ENCODE measurements at places on chromosomes 1 and 21.
A peak's percentile ranks its signal among the peaks of the same experiment; 100 is the strongest.

- no peak for DNase-seq
These were observed 62.0 kb upstream of the HP1BP3 start for GRCh38 chr1:20849100-20849499.

GRCh38 chr21:16775076-16775475 lies 737.8 kb upstream of the CXADR start:
- no peak for DNase-seq

GRCh38 chr1:172951730-172952365 lies 98.9 kb downstream of the TNFSF18 start:
- DNase-seq = no peak

DNA sequence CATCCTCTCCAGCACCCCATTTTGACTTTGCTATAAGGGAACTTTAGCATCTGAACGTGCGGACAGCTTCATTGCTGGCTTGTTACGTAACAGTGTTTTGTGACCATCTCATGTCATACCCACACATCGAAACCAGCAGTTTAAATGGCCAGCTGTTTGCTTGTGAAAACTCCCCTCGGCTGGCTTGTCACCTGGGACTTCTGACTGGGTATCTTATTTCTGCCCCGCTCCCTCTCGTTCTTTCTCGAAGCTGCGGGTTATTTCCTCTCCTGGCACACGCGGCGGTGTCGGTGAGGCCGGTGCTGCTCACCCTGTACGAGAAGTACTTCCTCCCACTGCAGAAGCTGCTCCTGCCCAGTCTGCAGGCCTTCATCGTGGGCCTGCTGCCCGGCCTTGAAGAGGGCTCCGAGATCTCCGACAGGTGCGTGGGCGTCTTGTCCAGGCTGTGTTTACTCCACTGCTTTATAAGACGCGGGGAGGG lies 43.5 kb downstream of the DOP1B start:
- no peak for DNase-seq

- peak; percentile 61 for DNase-seq
These were observed 34.1 kb upstream of the BTG2 start for GRCh38 chr1:203271018-203271743.

GRCh38 chr1:53393325-53393792 lies 65.5 kb upstream of the LRP8 start:
- DNase-seq = peak; percentile 74

- no peak for DNase-seq
These were observed 15.3 kb downstream of the AK4 start for GRCh38 chr1:65163201-65163805.

DNA sequence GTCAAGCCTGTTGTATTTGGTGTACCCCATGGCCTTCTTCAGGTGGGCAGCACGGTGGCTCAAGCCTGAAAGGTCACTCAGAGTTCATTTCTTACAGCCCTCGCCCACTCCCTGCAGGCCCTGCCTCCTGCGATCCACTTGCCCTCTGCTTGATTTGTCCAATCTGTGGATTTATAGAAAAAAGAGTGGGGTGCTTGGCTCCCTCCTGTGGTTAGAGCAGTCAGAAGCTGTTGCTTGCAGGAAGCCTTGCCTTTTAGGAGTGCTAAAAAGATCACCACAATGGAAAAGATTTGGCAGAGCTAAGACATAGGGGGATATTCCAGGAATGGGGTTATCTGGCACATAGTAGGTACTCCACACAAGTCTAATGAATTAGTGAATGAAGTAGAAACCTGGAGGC lies 108.0 kb upstream of the TRABD2B start:
- DNase-seq = no peak

DNA sequence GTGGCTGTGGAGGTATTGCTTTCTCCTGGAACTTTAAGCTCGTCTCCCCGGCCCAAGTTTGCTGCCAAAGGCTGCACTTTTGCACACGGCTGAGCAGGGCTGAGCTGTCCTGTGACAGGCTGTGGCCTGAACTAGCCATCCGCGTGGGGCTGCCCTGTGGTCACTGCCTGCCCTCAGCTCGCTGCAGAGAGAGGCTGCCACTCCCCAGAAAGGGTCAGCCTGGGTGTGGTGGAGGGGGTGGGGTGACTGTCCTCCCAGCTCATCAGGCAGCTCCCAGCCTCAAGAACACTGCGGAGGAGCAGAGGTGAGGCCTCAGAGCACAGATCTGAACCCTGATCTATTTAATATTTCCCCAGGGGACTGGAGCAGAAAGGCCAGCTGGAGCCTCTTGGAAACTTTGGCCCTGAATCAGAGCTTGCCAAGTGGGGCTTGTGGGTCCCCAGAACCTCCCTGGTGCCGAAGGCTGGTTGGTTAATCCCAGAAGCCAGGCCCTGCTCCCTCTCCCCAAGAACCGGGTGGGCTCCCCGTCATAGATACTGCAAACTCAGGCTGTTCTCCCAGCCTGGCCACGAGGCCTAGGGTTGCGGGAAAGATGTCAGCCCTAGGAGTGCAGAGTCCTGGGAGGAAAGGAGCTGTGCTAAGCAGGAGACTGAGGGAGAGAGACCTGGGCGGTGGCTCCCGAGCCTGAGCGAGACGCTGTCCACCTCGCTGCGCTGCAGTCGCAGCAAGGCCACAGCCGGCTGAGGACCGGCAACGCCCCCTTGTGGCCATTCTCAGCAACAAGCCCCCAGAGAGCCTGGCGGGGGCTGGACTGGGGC lies 125.1 kb upstream of the IPO9 start:
- peak; percentile 86 for DNase-seq

- no peak for DNase-seq
These were observed 34.8 kb downstream of the CLCA1 start for GRCh38 chr1:86503406-86504136.

GRCh38 chr1:29945426-29945825 lies 709.1 kb downstream of the PTPRU start:
- DNase-seq = no peak

DNA sequence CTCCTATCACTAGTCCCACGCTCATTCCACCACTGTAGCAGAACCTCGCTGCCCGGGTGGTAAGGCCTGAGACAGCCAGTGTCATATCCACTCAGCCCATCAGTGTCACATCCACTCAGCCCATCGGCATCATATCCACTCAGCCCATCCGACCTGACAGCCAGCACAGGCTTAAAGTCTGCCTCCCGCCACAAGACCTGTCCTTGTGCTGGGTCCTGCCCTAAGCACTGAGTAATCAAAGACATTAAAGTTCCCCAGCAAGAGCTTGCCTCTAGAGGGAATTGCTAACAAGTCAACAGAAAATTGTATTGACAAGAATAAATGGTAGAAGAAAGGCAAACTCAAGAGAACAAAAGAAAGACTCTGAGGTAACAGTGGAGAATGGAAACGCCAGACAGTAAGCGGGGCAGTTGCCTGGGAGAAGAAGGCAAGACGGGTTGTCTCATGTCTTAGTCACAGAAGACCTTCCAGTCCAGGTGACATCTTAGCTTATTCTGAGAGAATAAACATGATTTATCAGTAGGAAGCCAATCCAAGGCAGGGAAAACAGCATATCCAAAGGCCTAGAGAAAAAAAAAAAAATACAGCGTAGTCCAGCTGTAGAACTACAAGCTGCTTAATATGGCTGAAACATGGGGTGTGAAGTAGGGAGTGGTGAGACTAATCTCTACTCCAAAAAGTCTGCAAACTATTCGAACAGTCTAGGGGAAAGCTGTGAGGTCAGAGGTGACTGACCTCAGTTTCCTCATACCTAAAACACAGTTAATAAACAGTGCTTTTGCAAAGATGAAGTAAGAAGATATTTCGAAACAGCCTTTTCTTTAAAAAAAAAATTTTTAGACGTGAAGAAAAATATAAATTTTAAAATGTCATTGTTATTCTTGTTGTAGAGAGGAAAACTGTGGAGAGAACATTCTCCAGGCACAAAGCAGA lies 1.1 kb downstream of the ITLN1 start:
- DNase-seq = no peak

DNA sequence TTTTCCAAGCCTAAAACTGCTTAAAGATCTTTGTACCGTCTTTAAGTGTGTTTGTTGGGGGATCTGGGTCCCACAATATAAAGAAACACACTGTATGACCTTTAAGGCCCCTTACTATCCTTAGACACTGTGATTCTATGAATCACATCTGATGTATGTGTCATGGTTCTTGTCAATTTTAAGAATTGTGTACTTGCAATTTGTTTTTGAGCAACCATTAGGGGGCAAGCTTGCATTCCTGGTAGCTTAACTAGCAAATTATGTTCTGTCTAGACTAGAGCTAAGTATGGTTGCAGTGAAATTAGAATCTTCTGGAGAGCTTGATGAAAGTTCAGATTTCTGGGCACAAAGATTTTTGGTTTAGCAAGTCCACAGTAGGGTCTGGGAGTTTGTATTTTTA lies 219.5 kb downstream of the TPR start:
- DNase-seq = no peak

DNA sequence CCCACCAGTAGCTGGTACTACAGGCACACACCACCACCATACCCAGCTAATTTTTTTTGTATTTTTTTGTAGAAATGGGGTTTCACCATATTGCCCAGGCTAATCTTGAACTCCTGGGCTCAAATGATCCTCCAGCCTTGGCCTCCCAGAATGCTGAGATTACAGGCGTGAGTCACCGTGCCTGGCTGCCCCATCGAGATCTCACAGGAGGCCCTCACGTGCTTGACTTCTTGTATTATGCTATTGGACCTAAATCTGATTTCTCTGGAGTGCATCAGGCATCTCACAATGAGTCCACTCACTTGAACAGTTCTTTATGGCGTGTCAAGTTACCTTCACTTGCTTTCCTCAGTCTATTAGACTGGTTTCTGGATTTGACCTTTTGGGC lies 9.3 kb upstream of the RSRP1 start:
- DNase-seq = no peak

- no peak for DNase-seq
These were observed 21.8 kb downstream of the AJAP1 start for GRCh38 chr1:4676253-4676652.

- no peak for DNase-seq
These were observed 8.0 kb upstream of the GUCA2A start for GRCh38 chr1:42172381-42173133.

DNA sequence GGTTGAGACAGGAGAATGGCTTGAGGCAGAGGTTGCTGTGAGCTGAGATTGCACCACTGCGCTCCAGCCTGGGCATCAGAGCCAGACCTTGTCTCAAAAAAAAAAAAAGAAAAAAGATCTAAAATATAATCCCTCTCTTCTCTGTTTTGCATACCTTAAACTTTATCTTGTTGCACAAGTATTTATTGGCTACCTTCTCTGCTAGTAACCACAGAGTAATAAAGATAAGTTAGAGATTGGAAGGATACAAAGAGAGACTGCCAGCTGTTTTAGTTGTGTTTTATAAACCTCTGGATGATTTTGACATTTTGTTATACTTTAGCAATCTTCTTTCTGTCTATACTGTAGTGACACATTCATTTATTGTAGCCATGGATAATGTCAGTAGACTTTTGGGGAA lies 27.7 kb downstream of the AGO3 start:
- DNase-seq = no peak

GRCh38 chr1:210728437-210729149 lies 399.9 kb downstream of the HHAT start:
- DNase-seq = no peak

GRCh38 chr1:183562701-183563100 lies 27.6 kb downstream of the NCF2 start:
- no peak for DNase-seq

- no peak for DNase-seq
These were observed 54.5 kb upstream of the PPM1J start for GRCh38 chr1:112769611-112770010.

DNA sequence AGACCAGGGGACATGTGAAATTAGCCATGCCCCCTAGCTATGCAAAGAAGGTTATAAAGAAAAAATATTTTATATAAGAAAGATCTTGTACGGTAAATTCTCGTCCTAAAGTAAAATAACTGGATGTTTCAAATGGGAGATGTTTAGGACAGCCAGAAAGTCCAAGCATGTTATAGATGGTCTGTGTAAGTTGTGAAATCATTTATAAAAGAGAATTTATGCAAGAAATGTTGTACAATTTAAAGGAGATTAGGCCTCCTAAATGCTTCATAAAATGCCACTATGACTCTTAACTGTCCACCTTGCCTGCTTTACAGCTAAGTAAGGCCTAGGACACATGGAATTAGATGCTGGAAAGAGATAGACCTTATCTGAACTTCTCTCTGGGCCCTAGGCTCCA lies 118.1 kb upstream of the POGK start:
- no peak for DNase-seq

DNA sequence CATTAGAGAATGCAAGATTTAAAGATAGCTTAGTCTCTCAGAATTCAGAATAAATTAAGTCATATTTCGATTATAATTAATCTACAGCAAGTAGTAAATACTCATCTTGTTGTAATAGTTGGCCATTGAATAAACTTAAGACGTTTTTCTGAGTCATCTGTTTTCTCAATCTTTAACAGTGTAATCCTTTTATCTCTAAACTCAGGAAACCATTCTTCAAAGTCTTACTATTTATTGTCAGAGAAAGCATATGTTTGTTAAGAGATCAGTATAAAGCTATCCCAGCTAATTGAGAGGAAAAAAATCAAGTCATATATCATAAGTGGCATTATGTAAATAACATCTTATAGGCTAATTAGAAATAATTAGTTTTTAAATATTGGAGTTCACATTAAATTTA lies 201.2 kb upstream of the ADAMTS5 start:
- DNase-seq = no peak

DNA sequence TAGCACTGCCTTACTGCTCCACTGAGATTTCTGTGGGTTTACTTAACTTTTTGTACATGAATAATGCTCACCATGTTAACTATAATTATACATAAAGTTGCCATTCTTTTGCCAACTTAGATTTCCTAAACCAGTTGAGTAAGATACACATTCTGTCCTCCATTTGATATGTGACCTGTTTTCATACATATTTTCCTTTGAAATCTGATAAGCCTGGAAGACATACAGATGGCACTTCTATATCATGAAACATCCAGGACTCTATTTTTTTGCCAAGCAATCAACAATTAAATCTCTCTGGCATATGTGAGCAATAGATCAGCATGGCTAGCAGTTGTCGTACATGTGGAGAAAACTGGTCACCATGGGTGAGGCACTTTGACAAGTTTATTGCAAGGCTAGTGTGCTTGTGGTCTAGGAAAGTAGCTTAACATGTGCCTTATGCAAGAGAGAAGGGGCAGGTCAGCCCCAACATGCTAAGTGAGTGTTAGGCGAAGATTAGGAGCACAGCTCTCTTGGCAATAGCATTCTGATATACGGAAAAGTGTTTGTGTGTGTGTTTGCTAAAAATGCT lies 14.2 kb downstream of the PRRX1 start:
- DNase-seq = no peak

DNA sequence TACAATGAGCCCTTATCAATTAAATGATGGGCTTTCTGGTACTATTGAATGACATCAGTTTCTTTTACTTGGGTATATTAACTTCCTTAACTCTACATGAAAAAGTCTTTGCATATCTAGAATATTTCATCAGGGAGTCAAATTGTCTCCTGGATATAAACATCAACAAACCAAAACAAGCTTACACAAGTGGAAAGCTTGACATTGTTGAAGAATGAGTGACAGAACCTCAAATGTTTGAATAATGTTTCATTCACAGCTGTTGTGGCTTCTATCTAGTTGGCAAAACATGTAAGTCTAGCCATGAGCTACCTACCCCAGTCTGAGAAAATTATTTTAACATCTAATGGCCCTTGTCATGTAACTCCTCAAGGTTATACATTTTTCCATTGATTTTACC lies 604.8 kb upstream of the ADAMTS5 start:
- DNase-seq = no peak

All from left hindlimb (tissue), 1 donor.